NCI-H524 (cell line): ENCODE measurements at places on chromosomes 1 and 21.

DNA sequence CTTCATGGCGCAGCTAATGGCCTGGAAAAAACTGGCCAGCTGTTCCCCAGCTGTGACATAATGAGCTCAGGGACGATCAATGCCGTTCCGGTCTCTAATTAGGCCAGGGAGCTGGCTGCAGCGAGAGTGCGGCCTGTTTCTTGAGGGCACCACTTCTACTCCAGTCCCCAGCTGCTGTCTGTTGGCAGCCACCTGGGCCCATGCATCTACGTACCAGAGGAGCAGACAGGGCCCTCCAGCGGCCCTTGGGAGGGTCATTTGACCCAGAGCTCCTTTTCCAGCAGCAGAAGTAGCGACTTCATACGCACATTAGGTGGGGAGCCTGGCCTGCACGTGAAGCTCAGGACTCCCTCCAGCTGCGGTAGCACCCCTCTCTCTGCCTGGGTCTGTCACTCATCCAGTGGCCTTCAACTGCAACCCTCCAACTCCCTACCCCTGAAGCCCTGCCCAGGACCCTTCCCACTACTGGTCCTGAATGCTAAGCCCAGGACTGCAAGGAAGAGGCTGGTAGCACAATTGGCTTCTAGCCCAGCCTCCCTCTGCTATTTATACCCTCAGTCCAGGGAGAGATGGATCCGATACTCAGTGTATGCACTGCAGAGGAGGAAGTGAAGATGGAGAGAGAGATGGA, 9.1 kb upstream of the GPR61 start:
- DNase-seq = peak; percentile 99

GRCh38 chr1:241115784-241116183, 241.2 kb downstream of the RGS7 start:
- no peak for DNase-seq

DNA sequence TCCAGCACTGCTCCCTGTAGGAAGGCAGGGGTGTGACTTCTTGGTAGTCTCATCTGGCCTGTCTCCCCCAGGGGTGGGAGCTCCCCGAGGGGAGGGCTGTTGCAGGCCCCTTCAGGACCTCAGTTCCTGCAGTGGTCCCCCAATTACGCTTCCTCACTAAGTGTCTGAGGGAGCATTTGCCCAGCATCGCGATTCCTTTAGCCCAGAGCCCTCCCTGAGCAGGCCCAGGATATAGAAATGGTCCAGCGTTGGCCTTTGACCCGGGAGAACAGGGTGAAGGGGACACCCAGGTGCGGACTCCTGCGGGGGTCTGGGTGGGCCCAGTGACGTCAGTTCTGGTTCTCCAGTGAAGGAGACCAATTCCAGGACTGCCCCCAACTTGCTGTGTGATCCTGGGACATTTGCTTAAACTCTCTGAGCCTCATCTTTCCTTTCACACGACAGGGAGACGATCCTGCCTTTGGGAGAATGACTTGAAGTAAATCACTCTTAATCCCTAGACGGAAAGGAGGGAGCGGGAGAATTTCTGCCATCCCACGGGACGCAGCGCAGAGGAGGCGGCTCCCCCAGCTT, 32.6 kb upstream of the BTG2 start:
- no peak for DNase-seq

GRCh38 chr1:119276558-119276957, 92.0 kb upstream of the HAO2 start:
- no peak for DNase-seq

DNA sequence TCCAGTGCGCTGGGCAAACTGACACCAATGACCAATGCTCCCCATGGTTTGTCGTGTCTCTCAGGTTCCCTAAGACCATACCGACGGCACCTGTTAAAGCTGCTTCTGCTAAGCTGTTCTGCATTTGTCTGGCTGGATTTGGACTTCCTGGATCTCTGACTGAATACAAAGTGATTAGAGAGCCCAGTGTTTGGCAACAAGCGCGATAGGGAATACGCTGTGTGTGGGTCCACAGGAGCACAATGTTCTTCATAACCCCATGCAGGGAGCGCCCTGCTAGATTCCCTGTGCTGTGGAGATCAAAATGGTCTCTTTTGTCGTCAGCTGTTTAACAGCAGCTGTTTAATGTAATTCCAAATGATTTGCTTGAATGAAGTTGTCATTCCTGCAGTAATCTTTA, 26.0 kb upstream of the ESRRG start:
- DNase-seq = no peak

- DNase-seq = no peak
These were observed 3.1 kb downstream of the SIM2 start for GRCh38 chr21:36701756-36702621.

DNA sequence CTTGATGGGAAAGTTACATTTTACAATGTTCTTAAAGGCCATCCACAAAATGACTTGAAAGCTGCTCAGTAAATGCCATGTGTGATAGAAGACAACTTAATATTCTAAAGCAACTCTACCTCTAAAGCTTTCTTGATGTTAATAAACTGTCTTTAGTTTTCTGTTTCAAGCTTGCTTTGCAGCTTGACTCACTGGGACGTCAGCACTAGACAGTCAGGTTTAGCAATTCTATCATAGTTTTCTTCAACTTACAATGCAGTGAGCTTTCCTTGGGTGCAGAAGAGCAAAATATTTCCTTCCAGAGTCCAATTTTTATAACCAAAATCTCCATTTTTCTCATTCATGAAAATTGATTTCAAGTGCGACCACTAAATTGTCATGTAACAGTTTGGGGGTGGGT, 273.1 kb downstream of the NTNG1 start:
- DNase-seq = no peak

- DNase-seq = peak; percentile 80
These were observed 2.0 kb downstream of the HES3 start for GRCh38 chr1:6245869-6246496.

- DNase-seq = no peak
These were observed 27.5 kb downstream of the KCTD3 start for GRCh38 chr1:215594640-215595039.

DNA sequence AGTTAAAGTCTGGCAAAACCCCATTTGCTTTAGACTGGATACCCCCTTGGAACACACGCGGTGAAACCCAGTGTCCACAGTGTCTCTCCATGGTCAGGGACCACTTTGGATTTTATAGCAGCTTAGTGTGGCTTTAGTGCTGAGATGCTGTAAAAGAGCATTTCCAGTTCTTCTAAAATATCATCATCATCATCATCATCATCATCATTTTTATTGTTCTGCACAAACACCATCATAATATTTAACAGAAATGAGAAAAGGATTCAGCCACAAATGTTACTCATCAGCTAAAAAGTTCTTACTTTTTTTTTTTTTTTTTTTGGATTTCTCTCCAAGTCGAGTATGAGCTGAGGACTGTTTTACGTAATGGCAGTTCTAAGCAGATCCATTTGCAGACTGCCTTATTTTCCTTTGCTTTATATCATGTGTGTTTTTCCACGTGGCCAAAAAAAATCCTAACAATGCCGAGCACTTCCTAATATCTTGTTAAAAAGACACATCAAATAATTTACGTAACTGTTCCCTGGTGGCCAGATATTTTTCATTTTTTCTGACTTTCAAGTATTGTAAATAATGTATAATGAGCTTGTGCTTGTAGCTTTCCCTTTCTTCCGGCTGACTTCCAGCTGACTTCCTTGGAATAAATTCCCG, 62.8 kb downstream of the EVA1C start:
- DNase-seq = no peak

DNA sequence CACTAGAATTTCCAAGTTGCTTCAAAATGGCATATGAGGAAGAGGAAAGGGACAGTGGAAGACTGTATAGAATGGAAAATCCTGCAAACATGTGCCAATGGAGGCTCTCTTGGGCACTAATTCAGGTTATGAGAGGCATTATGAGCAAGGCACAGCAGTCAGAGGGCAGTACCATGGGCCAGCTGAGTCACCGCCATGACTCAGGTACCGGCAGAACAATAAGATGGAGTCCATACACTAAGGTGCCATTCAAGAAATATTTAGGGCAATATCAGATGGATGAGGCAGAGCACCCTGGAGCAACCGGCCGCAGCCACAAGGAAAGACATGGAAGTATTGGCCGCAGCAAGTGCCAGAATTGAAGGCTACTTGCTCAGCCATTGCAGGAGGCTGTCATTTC, 25.6 kb upstream of the VAV3 start:
- no peak for DNase-seq

- no peak for DNase-seq
These were observed 880.2 kb downstream of the LTN1 start for GRCh38 chr21:28112511-28112910.

- peak; percentile 92 for DNase-seq
These were observed 23.2 kb downstream of the NENF start for GRCh38 chr1:212455803-212456528.

GRCh38 chr1:37731312-37732019, 33.5 kb downstream of the EPHA10 start:
- no peak for DNase-seq

GRCh38 chr1:192477630-192478029, 97.9 kb upstream of the RGS1 start:
- DNase-seq = no peak

GRCh38 chr1:179818260-179818659, 59.3 kb downstream of the TOR1AIP2 start:
- DNase-seq = no peak

- no peak for DNase-seq
These were observed 413.5 kb downstream of the DUSP10 start for GRCh38 chr1:221328371-221328770.

GRCh38 chr1:67792741-67793458, 40.4 kb downstream of the GNG12 start:
- no peak for DNase-seq

DNA sequence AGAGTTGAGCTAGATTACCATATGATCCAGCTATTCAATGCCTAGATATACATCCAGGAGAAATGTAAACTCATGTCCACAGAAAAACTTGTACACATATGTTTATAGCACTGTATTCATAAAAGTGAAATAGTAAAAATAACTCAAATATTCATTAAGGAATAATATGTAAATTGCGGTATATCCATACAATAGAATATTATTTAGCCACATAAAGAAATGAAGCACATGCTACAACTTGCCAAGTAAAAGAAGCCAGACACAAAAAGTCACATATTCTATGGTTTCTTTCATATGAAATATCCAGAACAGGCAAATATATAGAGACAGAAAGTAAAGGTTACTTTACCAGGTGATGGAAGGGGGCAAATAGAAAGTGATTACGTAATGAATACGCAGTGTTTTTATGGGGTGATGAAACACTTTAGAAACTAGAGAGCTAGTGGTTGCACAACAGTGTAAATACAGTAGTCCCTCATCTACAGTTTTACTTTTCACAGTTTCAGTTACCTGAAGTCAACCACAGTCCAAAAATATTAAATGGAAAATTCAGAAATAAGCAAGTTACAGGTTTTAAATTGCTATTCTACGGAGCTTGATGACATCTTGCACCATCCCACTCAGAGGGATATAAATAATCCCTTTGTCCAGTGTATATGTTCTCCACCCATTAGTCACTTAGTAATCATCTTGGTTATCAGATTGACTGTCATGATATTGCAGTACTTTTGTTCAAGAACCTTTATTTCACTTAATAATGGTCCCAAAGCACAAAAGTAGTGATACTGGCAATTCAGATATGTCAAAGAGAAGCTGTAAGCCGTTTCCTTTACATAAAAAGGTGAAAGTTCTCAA, 62.3 kb downstream of the ZNF644 start:
- no peak for DNase-seq
